ENCODE measurements at places on chromosomes 4 and X.

DNA sequence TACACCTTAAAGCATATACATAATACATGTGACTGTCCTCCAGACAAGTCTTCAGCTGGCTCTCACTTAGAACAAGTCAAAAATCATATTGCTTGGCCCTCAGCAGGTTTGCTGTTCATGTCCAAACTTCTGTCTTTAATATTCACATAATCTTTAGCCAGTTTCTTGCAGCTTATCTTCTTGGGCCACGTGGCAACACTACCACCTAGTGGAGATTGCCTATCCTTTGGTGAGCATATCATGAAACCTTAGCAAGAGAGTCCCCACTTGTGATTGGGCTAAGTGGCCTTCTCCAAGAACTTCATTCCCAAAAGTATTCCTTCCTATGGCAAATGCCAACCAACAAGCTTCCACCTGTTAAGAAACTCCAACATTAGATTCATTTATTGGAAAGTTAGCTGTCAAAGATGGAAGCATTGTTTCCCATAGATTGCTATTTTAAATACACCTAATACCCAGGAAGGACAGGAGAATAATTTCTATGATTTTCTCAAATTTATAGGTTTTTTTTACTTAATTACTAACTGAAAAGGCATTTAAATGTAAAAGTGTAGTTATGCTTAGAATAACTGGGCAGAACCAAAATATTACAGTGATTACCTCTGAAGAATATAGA is 231.9 kb upstream of the INTU start:
- DNase-seq: peak; percentile 73

- DNase-seq: no peak
Observed at GRCh38 chr4:37993806-37994205, 33.6 kb downstream of the PTTG2 start.

- DNase-seq: no peak
Observed at GRCh38 chrX:138897621-138898492, 186.3 kb upstream of the FGF13 start.

DNA sequence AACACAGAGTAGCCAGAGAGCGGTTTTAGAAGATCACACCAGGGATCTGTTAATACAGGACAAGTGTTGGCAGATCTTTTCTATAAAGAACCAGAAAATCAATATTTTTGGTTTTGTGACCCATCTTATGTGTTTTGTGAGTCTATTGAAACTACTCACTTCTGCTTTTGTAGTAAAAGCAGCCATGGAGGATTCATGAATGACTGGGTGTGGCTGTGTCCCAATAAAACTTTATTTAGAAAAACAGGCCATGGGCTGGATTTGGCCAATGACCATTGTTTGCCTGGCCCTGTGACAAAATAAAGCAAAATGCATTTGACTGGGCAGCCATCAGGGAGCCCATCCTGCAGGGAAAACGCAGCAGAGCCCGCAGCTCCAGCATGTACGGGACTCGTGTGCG is 99.9 kb upstream of the ADRA2C start:
- DNase-seq: no peak

DNA sequence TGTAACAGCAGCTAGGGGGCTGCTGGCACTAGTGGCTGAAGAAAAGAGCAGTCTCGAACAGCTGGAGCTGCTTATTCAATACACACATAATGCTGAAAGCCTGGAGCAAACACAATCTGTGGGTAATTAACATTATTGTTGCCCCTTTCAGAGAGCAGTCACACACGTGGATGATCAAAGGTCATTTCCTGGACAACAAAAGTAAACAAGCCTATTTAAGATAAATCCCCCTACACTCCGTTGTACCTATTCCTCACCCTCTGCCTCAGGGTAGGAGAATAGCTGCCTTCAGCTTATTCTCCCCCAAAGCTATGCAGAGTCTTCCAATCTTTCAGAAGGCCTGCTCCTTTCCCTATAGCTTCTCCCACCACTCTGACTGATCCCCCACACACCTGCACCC is 803.9 kb downstream of the C4orf33 start:
- no peak for DNase-seq

DNA sequence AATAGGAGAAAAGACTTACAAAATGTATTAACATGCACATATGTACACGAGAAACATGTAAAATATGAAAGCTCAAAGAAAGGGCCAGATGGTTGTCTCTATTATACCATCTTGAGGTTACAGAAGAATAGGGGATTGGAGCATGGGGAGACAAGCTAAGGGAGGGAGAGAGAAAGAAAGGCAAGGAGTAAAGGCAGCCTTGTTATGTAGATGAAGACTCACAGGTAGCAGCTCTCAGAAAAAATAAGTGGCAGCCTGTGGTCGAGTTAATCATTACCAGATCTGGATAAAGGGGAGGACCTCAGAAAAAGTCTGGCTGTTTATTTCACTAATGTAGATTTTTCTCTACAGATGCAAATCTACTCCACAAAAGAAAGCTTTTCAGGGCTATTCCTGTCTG is 26.6 kb upstream of the PPP1R2C start:
- no peak for DNase-seq

GRCh38 chr4:129148892-129149291 is 52.9 kb downstream of the C4orf33 start:
- DNase-seq: no peak

GRCh38 chrX:110153896-110154295 is 151.0 kb downstream of the TMEM164 start:
- DNase-seq: no peak

DNA sequence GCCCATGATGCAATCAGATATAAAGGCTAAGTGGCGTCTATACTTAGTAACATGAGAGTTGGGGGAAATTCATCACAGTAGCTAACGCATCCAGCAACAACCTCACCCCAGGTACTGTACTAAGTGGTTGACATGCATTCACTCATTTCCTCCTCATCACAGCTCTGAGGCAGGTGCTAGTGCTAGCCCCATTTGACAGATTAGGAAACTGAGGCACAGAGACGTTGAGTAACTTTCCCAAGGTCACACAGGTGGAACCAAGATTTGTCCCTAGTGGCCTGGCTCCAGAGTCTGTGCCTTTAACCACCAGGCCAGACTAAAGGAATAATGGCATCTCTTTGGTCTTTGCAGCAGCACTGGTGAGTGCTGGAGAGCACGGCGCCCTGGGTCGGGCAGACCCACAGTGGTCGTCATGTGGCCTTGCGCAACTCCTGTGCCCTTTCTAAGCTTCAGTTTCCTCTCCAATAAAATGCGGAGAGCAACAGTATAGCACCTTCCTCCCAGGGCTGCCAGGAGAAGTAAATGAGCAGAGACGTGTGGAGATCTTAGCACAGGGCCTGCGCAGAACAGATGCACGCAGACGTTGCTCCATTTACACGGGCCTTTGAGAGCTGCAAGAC is 186.4 kb downstream of the BCOR start:
- DNase-seq: no peak

DNA sequence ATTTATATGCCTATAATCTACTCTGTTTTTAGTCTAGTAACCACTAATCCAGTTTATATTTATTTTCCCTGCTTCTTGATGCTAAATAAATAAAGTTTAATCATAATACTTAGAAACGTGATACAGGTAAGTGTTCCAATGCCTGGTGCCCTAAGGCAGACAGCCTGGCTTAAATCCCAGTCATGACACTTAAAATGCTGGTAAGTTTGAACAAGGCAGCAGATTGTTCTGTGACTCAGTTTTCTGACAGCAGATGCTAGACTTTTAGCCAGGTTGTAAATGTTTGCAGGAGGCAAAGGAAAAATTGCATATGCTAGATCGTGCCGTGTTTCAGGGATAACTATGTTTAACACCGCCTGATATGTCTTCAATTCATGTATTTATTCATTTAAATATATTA is 2661.6 kb downstream of the PCDH7 start:
- DNase-seq: no peak

- no peak for DNase-seq
Observed at GRCh38 chrX:67601771-67602170, 58.0 kb downstream of the AR start.

- peak; percentile 36 for DNase-seq
Observed at GRCh38 chr4:174764105-174764729, 64.8 kb downstream of the GLRA3 start.

GRCh38 chr4:183968931-183969330 is 63.8 kb downstream of the STOX2 start:
- DNase-seq: no peak

- peak; percentile 70 for DNase-seq
Observed at GRCh38 chrX:12007881-12008280, 130.4 kb upstream of the FRMPD4 start.

GRCh38 chrX:24148535-24149350 is 786 bp upstream of the ZFX start:
- peak; percentile 42 for DNase-seq

GRCh38 chr4:145808021-145808650 is 128.2 kb downstream of the C4orf51 start:
- peak; percentile 97 for DNase-seq

GRCh38 chrX:110315551-110315950 is 2.3 kb downstream of the AMMECR1 start:
- peak; percentile 33 for DNase-seq

- peak; percentile 10 for DNase-seq
Observed at GRCh38 chr4:148445071-148445859, 3.1 kb upstream of the NR3C2 start.

- DNase-seq: no peak
Observed at GRCh38 chrX:149871940-149872339, 9.0 kb upstream of the MAGEA8 start.

DNA sequence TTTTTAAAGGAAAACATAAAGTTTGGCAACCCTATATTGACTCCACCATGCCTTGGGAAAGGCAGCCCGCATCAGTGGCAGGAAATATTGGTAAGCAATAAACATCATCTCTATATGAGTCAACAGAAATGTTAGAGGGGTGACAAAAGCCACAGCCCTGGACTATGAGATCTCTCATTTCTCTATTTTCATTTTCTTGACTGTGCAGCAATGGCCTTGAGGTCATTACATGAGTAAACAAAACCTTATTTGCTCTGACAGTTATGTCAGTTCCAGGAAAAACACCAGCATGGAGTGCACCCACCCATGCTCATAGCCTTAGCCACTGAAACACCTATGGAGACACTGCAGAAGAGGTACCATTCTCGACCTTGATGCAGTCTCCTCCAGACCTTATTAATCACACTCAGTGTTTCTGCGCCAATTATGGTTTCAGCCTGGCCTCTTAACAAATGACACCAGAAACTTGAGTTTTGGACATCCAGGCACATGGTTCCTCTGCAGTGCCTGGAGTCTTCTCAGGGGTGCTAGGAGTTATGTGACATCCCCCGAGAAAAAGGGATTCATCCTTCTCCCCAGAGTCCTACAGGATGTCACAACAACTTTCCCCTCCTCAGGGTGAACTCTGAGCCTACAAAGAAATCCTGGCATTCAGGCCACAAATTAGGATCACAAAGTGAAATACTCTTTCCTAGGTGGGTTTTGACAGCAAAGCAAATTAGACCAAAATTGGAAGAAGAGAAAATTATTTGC is 16.0 kb upstream of the HPGD start:
- DNase-seq: no peak

GRCh38 chr4:154781983-154782293 is 866 bp downstream of the RBM46 start:
- no peak for DNase-seq

GRCh38 chr4:149885896-149886295 is 70.3 kb upstream of the IQCM start:
- peak; percentile 94 for DNase-seq

GRCh38 chr4:6153874-6154273 is 46.5 kb downstream of the JAKMIP1 start:
- no peak for DNase-seq

- no peak for DNase-seq
Observed at GRCh38 chr4:78480286-78480685, 71.3 kb upstream of the ANXA3 start.

- no peak for DNase-seq
Observed at GRCh38 chr4:73575660-73576059, 44.6 kb downstream of the RASSF6 start.

- no peak for DNase-seq
Observed at GRCh38 chr4:13597604-13598003, 29.9 kb downstream of the BOD1L1 start.

DNA sequence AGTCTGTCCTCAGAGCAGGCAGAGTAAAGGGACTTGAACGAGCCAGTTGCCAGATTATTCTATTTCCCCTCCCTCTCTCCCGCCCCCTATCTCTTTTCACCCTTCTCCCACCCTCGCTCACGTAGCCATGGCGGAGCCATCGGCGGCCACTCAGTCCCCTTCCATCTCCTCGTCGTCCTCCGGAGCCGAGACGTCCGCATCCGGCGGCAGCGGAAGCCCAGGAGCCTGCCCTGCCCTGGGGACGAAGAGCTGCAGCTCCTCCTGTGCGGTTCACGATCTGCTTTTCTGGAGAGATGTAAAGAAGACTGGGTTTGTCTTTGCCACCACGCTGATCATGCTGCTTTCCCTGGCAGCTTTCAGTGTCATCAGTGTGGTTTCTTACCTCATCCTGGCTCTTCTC is 106.2 kb upstream of the SMAD1 start:
- DNase-seq: no peak

GRCh38 chr4:137238456-137239162 is 293.7 kb downstream of the PCDH18 start:
- DNase-seq: no peak

DNA sequence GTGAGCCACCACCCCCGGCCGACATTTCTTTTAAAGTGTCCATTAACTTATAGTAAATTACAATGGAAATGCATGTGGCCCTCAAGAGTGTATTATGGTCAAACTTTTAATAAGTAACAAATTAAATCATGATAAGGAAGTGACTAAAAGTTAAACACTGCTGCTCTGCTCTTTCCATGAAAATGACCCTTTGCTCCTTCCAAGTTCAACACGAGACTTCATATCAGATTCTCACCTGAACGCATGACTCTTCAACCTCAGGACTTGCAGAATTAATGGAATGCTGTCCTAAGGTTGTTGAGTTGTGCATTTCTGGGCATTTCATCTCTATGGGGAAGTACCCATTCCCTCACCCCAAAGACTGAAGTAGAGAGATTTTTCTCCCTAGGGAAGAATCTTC is 27.1 kb downstream of the AWAT2 start:
- DNase-seq: no peak

- DNase-seq: no peak
Observed at GRCh38 chrX:83419030-83419792, 88.9 kb upstream of the POU3F4 start.

DNA sequence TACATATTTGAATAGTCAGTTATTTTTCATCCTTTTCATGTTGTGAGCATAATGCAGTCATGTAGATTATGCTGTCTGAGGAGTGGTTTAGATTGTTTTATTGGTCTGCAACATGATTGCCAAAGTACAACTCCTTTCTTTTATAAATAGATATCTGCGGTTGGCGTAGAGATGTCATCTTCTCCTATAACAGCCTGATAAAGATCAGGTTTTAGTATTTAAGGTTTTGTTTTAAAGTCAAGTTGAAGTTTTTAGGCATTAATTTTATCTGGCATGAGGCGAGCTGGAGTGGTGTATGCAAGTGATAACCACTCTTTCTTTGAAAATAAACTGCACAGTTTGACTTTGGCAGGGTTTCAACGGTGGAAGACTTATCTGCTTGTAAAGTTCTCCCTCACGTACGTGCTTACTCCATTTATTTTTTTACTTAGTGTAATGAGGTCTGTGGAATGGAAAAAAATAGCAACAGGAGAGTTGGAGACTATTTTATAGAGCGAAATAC is 126.3 kb downstream of the FBXO8 start:
- no peak for DNase-seq
